Bronchial epithelial cell (primary cell): ENCODE measurements at places on chromosomes 7 and 10.
A peak's percentile ranks its signal among the peaks of the same experiment; 100 is the strongest.

- DNase-seq = no peak
Measured at GRCh38 chr7:151115121-151115835, 29.0 kb downstream of the AGAP3 start.

DNA sequence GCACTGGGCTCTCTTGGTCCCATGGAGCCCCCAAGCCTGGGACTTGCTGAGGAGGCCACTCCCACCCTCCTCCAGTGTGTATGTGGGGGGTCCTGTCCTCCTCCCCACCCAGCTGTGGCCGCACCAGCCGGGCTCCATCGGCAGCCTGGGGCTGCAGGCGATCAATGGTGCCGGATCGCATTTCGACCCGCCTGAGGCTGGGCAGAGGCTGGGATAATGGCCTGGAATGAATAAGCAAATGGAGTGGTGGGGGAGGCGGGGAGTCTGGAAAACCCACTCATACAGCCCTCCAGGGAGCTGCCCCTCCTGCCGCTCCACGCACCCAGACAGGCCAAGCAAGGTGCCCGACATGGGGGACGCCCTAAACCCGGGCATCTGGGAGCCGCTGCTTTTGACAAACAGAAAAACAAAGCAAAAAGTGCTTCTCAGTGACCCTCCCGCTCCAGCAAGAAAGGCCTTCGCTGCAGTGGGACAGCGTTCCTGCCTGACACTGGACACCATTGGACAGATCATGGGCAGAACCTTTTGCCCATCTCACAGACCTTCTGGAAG lies 160.5 kb downstream of the NRF1 start:
- no peak for DNase-seq

- DNase-seq = no peak
Measured at GRCh38 chr10:103564116-103564501, 70.6 kb downstream of the NEURL1 start.

DNA sequence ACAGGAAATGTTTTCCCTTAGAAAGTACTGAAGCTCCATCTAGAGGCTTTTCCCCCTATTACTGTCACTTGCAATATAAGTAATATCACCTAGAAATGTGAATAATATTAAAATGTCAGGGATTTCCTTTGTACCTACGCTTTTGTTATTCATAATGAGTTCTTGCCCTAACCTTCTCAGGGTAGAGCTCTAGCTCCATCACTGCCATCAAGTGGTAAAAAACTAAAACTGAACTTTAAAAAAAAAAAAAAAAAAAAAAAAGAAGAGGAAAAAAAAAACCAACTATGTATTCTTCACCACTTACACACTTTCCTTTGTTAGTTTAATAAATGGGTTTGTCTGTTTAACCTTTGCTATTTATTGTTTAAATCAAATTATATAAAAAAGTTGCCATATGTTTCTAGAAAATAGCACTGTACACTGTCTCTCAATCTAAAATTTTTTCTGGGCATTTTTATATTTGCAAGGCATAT lies 49.9 kb downstream of the DNAJC1 start:
- DNase-seq = peak; percentile 81

- DNase-seq = no peak
Measured at GRCh38 chr7:69772718-69773436, 174.6 kb downstream of the AUTS2 start.

- no peak for DNase-seq
Measured at GRCh38 chr10:666237-667012, 23.0 kb downstream of the DIP2C start.

- no peak for DNase-seq
Measured at GRCh38 chr7:75572396-75572795, 80.3 kb downstream of the SPDYE5 start.

GRCh38 chr7:100215895-100216294 lies 3.9 kb upstream of the PVRIG start:
- DNase-seq = no peak

DNA sequence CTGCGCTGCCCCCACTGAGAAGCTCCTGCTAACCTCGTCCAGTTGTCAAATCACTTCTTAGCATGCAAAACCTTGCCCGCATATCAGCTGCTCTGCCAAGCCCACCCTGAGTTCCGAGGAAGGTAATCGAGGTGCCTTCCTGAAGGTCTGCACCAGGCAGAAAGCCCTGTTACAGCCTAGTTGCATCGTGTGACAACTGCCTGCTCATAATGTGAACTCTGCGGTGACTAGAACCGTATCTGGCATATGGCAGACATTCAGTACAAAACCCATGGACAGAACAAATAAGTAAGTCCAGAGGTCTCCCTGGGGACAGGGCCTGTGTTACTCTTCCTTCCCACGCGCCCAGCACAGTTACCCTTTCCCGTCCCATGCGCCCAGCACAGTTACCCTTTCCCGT lies 394.3 kb downstream of the DNAJB6 start:
- DNase-seq = no peak

GRCh38 chr10:89175816-89176215 lies 31.3 kb downstream of the CH25H start:
- DNase-seq = no peak

DNA sequence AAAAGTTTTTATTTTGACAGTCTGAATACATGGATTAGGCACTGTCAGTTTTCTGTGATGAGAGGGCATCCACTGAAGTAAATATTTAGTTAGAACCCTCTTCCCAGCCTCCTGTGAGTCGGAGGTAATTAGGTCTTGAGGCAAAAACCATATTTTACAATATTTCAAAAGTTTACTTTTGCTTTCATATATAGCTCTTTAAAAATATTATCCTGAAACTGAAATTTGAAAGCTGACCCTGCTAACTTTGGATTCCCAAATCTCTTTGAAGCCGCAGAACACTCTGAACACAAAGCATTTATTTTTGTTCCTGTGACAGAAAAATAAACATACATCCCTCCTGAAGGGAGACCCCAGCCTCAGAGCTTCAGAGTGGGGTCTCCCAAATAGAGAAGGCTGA lies 317.4 kb downstream of the KIF20B start:
- no peak for DNase-seq
